ENCODE measurements at places on chromosomes 5 and 9. TPM values are rescaled to one million over a fixed set of nuclear protein-coding genes. Genes with fewer than 3 reads are reported as not detected.

DNA sequence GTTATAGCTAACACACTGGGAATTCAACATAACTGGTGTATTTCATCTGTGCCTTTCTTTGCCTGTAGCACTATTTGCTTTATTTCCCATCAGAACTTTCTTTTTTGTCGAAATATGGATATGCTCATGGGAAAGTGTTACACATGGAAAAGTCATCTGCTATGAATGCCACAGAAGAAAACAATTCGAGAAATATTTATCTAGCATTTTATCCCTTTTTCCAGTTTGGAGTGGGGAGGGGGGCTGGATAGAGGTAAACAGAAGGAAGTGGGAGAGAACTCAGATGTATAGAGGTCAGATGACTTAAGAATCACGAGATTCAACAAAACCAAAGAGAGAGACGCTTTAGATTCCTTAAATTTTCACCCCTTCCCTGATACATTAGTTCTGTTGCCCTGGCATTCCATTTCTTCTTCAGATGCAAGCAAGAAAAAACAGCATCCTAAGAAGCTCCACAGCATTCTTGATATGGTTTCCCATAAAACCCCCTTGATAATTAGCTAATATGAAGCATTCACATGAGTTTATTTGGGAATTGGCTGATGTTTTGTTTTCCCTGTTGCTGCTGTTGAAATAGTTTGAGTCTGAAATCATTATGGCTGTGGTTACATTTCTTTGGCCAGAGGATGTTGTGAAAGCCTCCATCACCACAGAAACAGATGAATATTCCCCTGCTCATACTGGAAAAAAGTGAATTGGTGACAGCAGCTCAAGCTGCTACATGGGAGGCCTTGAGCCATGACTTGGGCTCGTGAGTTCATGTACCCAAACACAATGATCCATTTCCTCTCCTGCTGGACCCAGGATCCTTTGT, 335.8 kb upstream of the DAB2 start:
- H3K27me3 ChIP-seq: no peaks in the 10 kb centered on the region
- H3K4me1 ChIP-seq: peaks cover 40% of the 10 kb centered on the region
- DNase-seq: peak; percentile 58
- H3K36me3 ChIP-seq: no peaks in the 10 kb centered on the region
- peak overlapping the region; percentile 30 for H3K4me3 ChIP-seq
- H3K27ac ChIP-seq: peak overlapping the region; percentile 99

SLC1A1 gene
- total RNA-seq: 20.0 TPM

GABRG2 gene
- not detected for total RNA-seq

- DNase-seq: no peak
- H3K4me3 ChIP-seq: no peak overlapping the region
- H3K27me3 ChIP-seq: no peaks in the 10 kb centered on the region
- H3K4me1 ChIP-seq: peaks cover 10% of the 10 kb centered on the region
- H3K27ac ChIP-seq: no peak overlapping the region
- H3K36me3 ChIP-seq: peaks cover 24% of the 10 kb centered on the region
Measured at GRCh38 chr9:20990867-20991266, 40.6 kb downstream of the HACD4 start.

PCDHGA3 gene
- total RNA-seq: 2.9 TPM

DNA sequence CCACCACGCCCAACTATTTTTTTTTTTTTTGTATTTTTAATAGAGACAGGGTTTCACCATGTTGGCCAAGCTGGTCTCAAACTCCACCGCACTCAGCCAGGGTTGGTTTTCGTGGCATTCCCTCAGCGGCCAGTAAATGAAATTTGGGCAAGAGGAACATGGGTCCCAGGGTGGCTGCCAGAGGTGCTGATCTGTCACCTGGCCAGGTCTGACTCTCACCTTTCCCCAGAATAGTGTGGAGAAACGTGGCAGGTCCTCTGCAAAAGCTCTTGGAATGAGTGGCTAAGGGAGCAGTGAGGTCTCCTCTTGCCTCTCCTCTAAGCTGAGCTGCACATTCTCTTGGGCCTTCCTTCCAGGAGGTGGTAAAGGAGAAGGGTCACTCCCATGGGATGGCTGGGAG, 170.1 kb downstream of the IRX2 start:
- no peaks in the 10 kb centered on the region for H3K36me3 ChIP-seq
- H3K4me3 ChIP-seq: no peak overlapping the region
- DNase-seq: no peak
- no peak overlapping the region for H3K27ac ChIP-seq
- no peaks in the 10 kb centered on the region for H3K27me3 ChIP-seq
- H3K4me1 ChIP-seq: no peaks in the 10 kb centered on the region

DNA sequence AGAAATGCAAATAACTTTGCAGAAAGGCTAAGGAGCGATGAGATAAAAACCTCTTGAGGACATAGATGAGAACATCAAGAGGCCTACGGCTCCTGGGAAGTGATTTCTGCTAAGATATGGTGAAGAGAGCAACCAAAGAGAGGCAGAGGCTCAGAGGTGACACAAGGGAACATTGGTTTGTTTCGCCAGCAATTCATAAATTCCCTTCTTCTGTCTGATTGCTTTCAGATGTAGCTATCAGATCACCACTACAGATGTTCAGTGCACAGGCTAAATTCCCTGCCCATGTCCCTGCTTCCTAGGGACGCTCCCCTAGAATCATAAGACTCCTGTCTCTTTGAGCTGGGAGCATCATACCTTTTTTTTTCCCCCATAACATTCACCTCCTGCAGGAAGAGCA, 11.2 kb downstream of the AGXT2 start:
- peaks cover 7% of the 10 kb centered on the region for H3K4me1 ChIP-seq
- DNase-seq: no peak
- no peaks in the 10 kb centered on the region for H3K36me3 ChIP-seq
- H3K4me3 ChIP-seq: no peak overlapping the region
- peaks cover 4% of the 10 kb centered on the region for H3K27me3 ChIP-seq

- H3K4me3 ChIP-seq: no peak overlapping the region
- no peaks in the 10 kb centered on the region for H3K27me3 ChIP-seq
- peaks cover 26% of the 10 kb centered on the region for H3K36me3 ChIP-seq
Measured at GRCh38 chr9:76521244-76521681, 62.3 kb downstream of the GCNT1 start.

GRCh38 chr5:79205965-79206364, 30.0 kb upstream of the JMY start:
- no peak for DNase-seq
- no peaks in the 10 kb centered on the region for H3K27me3 ChIP-seq
- H3K36me3 ChIP-seq: no peaks in the 10 kb centered on the region
- H3K27ac ChIP-seq: no peak overlapping the region

MAMDC2 gene
- total RNA-seq: 1.5 TPM

DNA sequence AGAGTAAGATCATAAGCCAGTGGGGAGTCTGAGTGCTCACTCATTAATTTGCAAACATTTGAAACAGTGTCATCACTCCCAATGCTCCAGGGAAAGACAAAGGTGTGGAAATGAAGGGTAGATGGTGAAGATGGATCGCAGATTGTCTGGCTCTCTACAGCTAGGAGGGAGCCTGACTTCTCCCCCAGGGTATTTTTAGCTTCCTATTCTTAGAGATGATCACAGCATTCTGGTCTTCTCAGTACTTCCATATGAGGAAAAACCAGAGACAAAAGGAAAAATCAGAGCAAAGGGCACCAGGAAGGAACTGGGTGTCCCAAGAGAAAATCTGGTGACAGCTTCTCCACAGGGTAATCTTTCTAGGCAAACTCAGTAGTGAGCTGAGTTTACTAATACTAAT, 401.9 kb upstream of the GRIA1 start:
- no peak overlapping the region for H3K4me3 ChIP-seq
- H3K4me1 ChIP-seq: no peaks in the 10 kb centered on the region
- no peaks in the 10 kb centered on the region for H3K27me3 ChIP-seq
- no peak for DNase-seq
- H3K27ac ChIP-seq: no peak overlapping the region

DNA sequence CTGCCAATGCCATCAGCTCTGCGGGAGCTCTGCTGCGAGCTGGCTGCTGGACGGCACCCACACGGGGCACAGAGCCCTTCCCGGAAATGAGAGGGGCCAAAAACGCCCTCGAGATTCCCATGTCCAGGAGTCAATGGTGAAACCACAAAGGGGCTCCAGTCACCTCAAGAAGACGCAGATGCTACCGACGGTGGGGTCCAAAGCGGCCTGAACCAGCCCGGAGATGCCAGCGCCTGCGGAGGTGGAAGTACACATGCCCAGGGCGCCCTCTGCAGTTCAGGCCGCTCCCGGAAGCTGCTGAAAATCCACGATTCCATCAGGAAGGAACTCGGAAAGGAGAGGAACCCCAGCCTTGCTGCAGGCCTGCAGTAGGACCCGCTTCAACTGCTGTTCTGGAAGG, 82.4 kb upstream of the SELENOP start:
- no peak for DNase-seq
- H3K4me1 ChIP-seq: no peaks in the 10 kb centered on the region
- no peaks in the 10 kb centered on the region for H3K36me3 ChIP-seq

DNA sequence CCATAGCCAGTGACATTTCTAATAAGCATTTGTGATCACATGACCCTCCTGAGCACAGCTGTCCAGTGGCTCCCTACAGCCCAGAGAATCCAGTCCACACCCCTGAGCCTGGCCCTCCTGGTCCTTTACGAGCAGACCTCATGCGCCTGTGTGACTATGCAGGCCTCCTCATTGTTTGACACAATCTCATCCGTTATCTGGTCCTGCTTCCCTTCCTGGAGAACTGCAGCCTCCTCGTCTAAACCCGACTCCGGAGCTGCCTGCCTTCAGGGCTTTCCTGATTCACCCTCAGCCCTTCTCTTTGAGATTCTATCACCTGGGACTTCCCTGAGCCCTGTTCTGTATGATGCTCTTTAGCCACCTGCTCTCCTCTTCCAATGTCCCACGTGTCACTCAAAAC, 79.7 kb downstream of the GPR21 start:
- no peak for DNase-seq
- no peaks in the 10 kb centered on the region for H3K4me1 ChIP-seq

DNA sequence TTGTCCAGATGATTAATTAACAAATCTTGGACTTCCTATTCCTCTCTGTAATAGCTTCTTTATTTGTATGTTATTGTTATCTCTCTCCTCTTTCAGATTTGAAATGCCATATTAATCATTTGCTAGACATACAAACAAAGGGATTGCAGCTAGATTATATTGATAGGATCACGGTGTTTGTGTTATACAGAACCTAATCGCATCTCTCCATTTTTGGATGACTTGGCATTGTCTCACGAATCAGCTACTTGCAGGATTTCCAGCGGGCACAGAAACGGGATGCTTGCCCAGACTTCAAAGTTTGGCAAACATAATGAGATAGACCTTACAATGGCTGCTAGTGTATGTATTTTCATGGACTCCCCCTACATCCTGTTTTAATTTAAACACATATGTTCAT, 368.1 kb downstream of the TLE4 start:
- no peaks in the 10 kb centered on the region for H3K27me3 ChIP-seq
- no peaks in the 10 kb centered on the region for H3K4me1 ChIP-seq
- H3K4me3 ChIP-seq: no peak overlapping the region
- no peak for DNase-seq
- H3K36me3 ChIP-seq: no peaks in the 10 kb centered on the region
- H3K27ac ChIP-seq: no peak overlapping the region

- DNase-seq: no peak
- H3K4me1 ChIP-seq: peaks cover 28% of the 10 kb centered on the region
- H3K36me3 ChIP-seq: peaks cover 4% of the 10 kb centered on the region
- no peak overlapping the region for H3K4me3 ChIP-seq
- H3K27me3 ChIP-seq: no peaks in the 10 kb centered on the region
Measured at GRCh38 chr5:151083081-151083676, 2.3 kb upstream of the TNIP1 start.

DNA sequence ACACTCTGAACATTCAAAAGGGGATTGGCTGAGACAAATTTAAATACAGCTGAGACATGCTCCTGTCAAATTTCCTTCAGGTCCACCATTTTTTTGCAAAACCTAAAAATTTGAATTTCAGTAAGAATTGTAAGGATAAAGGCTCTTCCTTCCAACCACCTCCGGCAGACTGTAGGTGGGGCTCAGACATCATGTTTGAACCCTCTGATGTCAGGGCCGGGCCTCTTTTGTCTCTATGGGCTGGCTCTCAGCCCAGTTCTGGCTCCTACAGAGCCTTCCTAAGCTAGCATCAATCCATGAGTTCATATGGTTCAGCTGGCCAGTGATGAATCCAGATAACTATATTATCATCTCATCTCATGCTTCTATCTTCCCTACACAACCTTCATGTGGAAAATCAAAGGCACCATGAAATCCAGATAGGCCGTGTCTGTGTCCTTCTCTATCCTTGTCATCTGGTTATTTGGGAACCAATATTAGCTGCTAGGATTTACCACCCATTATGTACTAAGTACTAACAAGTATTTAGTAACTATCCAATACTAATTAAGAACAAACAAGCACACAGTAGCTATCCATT, 44.2 kb downstream of the NIPSNAP3B start:
- DNase-seq: no peak
- no peak overlapping the region for H3K4me3 ChIP-seq
- peaks cover 23% of the 10 kb centered on the region for H3K36me3 ChIP-seq
- no peaks in the 10 kb centered on the region for H3K27me3 ChIP-seq
- H3K4me1 ChIP-seq: peaks cover 13% of the 10 kb centered on the region

DNA sequence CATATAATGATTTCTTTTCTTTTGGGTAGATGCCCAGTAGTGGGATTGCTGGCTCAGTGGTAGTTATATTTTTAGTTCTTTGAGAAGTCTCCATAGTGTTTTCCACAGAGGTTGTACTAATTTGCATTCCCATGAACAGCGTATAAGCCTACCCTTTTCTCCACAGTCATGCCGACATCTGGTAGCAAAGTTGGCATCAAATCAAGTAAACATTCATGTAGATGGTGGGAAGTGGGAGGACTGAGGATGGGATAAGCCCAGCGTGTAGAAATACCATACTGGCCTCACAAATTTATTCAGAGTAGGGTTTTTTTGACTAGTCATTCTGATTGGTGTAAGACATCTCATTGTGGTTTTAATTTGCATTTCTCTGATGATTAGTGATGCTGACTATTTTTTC, 115.4 kb downstream of the EGFLAM start:
- no peaks in the 10 kb centered on the region for H3K36me3 ChIP-seq
- no peak overlapping the region for H3K4me3 ChIP-seq
- no peak overlapping the region for H3K27ac ChIP-seq
- DNase-seq: no peak

PRDM9 gene
- not detected for total RNA-seq
